ENCODE measurements at places on chromosomes 1 and 21.

DNA sequence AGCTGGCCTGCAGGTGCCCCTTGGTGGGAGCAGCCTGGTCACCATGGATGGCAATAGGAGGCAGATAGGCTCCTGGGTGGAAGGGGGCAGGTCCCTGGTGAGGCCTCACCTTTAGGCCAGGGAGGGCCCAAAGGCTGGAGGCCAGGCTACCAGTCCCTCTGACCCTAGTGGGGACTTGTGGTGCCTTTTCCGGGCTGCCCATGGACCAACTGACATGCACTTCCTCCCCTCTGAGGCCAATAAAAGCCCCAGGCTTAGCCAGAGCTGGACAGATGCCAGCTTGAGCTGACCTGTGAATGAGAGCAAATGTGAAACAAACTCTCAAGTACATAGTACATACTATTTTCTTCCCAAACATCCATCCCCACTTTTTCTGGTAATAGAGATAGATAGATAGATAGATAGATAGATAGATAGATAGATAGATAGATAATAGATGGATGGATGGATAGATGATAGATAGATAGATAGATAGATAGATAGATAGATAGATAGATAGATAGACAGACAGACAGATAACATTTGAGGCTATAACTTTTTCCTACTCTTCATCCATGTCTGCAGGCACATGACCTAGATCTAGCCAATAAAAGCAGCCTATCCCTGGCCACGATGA is 9.2 kb upstream of the CTTNBP2NL start:
- no peak for DNase-seq

DNA sequence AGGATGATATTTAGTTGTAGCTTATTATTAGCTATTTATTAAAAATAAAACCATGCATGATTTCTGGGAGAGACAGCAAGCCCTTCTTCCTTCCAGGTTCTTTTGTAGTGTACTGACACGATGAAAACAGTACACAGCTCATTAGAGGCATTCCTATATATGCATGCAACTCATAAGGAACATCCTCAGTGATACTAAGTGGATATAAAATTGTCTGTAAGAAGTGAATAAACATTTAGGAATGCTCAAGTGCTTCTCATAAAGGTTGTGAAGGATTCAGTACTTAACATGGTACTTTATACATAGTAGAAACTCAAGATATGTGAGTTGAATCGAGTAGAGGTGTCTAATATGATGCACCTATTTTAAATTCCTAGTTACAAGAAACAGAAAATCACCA is 287.7 kb downstream of the SDCCAG8 start:
- no peak for DNase-seq

DNA sequence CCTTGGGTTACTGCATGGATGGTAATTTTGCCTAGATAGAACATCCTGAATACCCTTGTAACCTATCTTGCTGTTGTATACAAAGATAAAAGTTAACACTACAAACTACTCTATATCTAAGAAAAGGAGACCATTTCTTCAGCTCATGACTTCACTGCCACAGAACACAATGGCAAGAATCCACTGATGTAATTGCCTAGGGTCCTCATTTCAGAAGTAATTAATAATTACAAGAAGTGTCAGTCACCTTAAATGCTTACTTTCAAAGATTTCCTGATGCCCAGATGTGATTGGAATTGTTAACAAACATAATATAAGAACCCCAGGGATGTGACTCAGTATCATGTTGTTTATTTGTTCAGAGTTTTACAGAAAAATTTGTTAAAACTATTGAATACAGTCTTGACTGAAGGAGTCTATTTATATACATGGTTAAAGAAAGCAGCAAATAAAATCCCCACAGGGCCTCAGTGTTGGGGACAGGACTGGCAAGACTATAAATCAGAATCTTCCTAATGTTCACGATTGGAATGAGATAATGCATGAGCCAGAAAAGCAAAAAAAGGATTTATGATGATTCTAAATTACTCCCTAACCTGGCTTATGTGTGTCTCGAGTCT is 83.9 kb downstream of the CRB1 start:
- DNase-seq = no peak

DNA sequence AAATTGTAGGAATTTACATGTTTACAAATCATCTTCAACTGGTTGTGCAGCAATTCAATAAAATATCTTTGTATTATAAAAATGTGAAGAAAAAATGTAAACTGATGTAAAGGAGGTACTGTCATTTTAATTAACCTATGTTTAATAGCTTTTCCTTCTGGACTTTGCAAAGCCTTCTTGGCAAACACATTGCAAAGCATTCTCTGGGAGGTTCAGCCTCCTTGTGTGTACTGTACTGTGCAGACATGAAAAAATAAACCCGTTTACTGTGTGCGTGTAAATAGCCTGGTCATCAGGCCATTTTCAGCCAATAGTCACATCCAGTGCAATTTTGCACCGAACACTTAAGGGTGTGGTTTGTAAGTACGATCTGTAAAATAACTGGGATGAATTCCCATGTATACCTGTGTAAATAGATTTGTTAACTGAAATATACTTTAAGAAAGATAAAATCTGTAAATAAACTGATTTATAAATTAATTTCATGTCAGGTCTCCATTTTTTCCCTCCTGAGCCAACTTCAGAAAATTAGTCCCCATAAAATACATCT is 40.2 kb upstream of the QSOX1 start:
- no peak for DNase-seq

DNA sequence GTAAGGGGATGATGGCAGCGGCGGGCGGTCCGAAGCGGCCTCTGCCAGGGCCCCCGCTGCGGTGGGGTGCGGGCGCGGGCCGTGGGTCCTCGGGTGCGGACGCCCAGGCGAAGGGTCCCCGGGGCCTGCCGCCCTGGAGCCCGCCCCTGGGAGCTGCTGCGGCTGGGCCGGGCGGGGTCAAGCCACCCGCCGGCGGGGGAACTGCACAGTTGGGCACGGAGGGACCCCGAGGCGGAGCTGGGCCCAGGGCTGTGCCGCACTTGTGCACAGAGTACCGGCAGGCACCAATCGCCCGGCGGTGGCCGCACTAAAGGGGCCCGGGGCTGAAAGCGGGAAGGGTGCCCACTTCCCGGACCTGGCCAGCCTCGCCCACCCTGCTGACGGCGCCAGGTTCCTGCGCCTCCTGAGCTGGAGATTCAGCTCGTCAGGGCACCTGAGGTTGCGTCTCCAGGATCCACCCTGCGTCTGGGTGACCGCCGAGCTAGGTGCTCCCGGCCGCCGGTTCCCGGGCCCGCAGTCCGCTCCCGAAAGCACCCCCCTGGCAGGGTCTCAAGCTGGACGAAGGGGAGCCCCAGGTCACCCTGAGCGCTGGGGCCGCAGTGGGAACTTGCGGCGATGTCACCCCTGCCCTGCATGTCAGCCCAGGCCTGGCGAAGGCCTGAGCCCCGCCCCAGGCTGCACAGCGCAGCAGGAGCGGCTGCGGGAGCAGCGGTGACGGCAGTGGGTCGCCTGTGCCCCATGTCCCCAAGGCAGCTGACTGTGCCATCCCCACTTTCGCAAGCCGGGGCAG is 56.7 kb upstream of the ETV3 start:
- DNase-seq = no peak

DNA sequence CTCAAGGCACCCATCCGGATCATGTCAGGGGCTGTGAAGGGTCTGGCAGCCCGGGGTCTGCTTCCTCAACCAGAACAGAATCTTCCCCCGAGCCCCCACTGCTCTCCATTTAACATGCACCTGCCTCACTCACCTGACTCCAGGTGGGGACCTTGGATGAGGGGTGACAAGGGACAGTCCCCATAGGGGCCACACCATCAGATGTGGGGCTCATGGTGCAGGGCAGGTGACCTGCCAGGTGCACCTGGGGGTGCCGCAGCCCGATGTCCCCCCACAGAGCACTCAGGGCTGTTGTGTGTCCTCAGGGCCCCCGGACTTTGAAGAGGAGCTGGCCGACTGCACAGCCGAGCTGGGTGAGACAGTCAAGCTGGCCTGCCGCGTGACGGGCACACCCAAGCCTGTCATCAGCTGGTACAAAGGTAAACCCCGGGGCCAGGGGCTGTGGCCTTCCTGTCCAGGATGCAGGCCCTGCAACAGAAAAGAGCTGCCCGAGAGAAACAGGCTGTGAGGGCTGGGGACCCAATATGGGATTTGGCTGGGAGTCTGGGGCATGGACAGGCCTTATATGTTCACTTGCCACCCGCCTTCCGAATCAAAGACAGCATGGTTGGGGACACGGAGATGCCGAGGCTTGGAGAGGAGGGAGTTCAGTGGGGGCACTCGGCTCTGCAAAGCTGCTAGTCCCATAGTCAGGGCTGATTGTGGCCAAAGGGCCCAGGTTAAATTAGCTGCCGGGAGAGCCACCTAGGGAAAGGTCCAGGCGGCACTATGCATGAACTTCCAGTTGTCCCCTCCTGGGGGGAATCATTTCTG is 64.6 kb downstream of the TRIM11 start:
- DNase-seq = no peak

DNA sequence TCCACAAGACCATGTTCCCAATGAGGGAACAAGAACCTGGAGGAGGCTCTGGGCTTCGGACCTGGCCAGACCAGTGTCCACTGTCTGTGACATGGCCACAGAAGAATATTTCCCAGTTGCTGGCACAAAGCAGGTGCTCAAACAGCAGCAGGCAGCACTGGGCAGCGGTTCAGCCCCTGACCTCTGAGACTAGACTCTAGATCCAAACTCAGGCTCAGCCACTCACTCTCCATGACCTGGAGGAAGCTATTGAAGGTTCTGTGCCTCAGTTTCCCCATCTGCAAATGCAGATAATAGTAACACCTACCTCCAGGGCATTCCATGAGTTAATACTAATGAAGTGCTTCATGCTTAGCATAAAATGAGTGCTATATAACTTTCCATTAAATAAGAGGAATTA is 8.0 kb downstream of the TMPRSS2 start:
- no peak for DNase-seq

DNA sequence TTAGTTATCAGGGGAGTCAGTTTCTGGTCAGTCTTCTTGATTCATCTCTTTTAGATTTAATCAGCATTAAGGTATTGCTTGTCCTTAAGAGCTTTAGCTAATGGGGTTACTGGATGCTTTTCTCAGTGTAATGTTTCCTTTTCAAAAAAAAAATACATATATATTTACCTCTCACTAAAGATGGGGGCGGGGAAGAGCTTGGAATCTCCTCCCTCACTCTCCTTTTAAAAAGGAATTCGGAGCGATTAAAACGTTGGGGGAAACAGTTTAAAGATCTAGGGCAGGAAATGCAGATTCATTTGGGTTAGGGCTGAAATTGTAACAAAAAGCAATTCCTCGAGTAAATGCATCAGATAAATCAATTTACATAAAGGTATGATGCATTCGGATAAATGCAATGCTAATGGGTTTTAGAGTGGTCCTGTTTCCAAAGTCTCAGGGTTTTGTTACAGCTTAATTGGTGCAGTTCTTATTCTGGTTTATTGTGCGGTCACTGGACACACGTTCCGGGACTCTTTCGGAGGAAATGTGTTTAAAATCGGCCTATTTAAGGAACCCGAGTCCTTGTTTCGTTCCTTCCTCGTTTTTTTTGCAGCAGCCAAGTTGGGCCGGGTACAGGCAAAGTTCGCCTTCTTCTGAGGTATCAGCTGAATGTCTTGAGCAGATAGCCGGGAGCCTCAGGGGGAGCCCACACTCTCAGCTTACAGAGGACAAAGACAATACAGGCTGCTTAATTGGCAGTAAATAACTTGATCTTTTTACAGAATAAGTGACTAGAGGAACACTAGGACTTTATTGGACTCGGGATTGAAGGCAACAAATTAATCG is 1.6 kb downstream of the LMO4 start:
- DNase-seq = no peak

GRCh38 chr1:22613951-22614350 is 22.5 kb upstream of the C1QA start:
- DNase-seq = peak; percentile 69

DNA sequence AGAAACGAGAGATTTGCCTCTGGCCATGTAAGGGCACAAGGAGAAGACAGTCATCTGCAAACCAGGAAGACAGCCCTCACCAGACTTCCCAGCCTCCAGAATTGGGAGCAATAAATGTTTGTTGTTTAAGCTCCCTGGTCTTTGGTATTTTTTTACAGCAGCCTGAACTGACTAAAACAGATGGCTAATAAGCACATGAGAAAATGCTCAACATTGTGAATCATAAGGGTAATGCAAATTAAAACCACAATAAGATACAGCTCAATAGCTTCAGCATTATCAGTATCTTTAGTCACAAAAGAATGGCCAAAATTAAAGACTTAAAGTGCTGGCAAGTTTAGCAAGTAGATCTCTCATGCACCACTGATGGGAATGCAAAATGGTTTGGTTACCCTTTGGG is 11.7 kb downstream of the UBE2G2 start:
- no peak for DNase-seq

DNA sequence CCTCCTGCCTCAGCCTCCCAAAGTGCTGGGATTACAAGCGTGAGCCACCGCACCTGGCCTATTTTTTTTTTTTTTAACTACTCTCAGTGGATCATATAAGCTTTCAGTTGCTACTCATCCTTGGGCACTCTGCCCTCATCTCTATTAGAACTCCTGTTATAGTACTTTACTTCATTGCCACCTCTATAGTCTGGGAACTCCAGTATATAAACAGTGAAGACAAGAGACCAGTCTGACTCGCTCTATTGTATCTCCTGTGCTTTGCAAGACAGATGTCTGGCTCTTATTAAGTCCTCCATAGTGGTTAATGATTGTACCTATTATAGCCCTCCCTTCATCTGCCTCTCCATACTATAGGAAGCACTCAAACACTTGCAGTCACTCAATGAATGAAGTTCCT is 15.1 kb downstream of the KHDRBS1 start:
- peak; percentile 9 for DNase-seq

- DNase-seq = no peak
These were observed 7.3 kb downstream of the TNNI1 start for GRCh38 chr1:201414051-201414738.

- no peak for DNase-seq
These were observed 28.2 kb downstream of the CNN3 start for GRCh38 chr1:94898491-94899385.
